ENCODE measurements at places on chromosomes 2 and 18.

DNA sequence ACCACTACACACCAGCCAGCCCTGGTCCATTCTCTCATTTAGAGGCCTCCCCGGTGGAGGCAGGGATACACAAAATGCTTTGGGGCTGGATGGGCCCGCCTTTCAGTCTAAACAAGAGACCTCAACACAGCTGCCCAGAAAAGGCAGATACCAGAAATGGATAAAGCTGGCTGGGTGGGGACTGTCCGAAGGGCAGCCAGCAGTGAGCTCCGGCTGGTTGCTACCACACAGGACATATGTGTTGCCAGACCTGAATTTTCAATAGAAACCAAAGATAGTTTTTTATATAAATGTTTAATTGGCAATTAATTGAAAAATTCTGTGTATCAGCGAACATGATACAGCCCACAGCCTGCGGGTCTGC, 1.4 kb downstream of the GPBAR1 start:
- DNase-seq, result no peak

DNA sequence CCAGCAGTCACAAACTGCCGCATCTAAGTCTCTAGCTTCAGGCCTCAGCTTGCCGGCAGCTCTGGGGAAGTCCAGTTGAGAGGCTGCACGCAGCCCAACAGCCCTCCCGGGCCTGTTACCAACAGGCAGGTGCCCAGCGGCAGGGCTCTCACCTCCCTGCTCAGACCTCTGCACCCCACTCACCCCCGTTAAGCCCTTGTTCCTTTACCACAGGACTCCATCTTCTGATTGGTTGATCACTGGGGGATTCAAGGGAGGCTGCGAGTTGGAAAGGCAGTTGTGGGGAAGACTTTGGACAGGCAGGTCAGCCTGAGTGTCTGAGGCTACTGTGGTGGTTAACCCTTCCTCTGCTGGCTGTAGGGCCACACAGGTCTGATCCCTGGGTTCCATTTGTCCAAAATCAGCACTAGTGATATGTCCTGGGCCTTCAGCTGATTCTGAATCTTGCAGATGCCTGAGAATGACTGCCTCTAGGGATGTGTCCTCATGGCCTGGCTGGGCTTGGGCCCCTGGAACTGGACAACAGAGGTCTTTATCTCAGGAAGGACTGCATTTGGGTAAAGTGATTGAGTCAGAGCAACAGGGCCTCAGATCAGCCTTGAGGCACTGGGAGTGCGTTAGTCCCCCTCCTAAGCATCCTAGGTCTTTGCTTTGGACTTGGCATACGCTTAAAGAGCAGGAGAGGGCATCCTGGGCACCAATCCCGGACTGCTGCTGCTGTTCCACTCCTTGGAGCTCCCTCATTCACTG, 88.4 kb downstream of the APOB start:
- no peak for DNase-seq

- no peak for DNase-seq
Observed at GRCh38 chr2:70468878-70469277, 84.7 kb downstream of the TGFA start.

DNA sequence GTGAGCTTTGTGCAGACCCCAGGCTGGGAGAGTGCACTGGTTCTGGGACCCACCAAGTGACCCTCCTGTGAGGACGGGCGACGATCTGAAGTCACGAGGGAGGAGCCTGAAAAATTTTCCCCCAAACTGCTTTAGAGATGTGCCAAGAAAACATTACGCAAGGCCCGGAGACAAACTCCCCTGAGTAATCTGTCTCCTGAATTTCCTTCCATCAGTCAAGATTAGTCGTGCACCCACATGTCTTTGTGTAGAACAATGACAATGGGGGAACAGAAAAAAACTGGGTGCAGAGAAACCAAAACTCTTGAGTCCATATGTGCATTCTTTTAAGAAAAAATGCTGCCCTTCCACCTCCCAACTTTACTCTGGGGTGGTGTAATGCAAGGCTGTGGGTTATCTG, 12.6 kb upstream of the NCK2 start:
- no peak for DNase-seq

DNA sequence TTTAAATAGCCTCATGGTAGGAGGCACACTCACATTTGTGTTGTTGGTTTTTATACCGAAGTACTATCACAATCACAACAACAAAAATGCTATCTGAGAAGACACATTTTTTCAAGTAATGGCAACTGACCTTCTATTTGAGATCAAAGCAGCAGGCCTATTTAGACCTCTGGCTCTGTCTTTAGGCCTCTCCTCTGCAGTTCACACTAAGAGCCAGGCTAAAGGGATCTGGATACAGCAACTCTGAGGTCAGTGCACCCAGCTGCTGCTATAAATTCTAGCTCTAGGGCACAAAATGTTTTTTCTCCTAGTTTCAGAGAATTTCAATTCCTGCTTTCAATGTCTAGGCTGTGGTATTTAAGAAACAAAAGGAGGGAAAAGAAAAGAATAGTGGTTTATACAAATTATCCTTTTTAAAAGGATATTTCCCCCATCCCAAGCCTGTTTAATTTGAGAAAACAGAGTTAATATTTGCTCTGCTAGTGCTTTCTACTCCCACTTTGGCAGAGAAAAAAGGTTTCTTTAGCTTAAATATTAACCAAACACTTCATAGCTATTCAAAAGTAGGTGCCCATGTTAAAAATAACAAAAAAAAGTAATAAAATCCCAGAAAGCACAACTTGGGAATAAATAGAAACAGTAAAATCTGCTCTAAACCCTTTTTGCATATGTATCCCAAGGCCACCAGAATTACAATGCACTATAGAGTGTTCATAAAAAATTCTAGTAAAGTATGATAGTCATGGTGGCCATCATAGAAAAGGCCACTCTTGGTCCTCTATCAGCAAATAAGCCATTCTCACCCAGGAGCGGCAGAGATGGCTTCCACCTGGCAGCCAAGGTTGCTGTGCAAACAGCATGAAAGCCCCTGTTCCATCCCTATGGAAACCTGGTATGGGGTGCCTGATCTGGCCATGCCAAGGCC, 293.6 kb upstream of the SESTD1 start:
- DNase-seq, result no peak

GRCh38 chr2:58042486-58042970, 4.1 kb upstream of the VRK2 start:
- peak; percentile 73 for DNase-seq

GRCh38 chr2:217981084-217981730, 21.6 kb downstream of the TNS1 start:
- DNase-seq, result no peak

GRCh38 chr2:160660741-160661140, 167.1 kb upstream of the RBMS1 start:
- no peak for DNase-seq

DNA sequence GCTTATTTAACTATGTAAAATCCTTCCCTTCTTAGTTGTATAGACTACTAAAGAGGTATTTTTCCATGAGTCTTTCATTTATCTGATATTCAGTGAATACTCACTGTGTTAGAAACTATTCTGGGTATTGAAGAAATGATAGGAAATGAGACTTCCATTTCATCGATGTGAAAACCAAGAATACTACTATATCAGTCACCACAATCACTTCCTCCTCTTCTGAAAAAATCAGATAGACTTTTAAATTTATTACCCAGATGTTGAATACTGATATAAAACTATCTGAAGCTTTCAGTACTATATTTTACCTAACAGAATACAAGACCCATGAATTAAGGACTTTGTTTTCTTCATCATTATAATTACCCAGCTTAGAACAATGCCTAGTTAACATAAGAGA, 1801.1 kb upstream of the CELF4 start:
- DNase-seq, result no peak

GRCh38 chr2:35858216-35858615, 497.4 kb upstream of the CRIM1 start:
- DNase-seq, result no peak

DNA sequence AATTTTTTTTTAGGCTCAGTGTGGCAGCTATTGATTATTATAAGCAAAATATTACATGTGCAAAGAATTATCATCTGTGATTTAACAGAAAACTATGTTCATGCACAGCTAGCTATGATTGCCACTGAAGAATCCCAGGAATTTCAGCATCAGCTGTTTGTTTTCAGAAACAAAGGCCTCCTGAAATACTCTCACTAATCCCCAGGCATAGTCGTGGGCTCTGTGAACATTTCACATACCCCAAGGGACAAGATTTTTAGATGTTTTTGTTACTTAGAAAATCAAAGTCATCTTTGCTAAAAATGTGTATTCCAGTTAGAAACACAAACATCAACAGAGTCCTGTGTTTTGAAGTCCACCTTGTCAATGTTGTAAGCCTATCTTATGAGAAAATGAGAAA, 156.1 kb downstream of the MYO1B start:
- DNase-seq, result no peak

DNA sequence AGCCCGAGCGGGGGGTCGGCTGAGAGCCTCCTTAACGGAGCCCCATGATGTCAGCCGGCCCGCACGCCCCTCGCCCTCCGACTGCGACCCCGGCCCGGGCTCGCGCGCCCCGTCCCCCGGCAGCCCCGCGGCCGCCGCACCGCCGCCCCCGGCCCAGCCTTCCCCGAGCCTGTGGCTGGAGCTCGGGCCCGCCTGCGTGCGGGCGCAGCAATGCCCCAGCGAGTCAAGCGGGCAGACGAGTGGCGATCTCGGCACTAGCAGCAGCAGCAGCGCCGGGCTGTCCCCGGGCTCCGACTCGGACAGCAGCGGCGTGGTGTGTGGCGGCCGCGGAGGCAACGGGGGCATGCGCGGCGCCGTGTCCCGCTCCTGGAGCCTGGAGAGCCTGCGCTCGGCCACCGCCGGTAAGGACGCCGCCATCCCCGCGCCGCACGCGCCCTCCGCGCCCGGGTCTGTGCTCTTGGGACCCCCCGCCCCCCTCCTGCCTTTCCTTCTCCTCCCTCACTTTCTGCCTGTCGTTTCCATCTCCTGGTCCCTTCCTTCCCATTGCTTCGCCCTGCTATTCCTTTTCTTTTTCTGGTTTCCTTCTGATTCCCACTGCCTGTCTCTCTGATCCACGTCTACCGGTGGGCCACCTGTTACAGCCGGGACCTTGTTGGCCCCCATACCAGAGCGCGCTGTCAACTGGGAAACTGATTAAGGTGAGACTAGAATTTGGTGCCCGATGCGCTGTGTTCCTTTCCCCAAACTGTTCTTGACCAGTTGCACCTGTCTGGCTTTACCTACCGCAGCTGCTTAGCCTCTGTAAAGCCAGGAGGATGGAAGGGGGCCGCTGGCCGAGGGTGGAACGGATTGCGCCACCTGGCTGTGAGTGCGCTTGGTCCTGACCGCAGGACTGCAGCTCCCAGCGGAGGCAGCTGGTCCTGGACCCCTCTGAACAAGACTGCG, 127.4 kb downstream of the ARHGEF4 start:
- DNase-seq, result no peak

DNA sequence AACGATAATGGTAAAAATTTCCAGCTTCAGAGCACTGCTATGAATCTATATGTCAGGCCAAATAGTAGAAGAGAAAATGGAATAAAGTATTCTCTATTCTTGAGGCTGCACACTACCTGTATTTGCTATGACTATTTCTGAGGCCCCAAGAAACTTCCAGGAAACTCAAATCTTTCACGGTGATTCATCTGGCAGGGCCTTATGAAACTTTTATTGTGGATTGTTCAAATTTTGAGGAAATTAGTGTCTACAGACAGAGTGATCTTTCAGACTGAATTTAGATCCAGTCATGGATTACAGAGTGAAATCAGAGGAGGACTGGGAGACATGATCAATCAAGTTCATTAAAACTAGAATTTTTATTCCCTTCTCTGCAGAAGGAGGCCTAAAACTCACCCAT, 4.1 kb upstream of the VSNL1 start:
- DNase-seq, result no peak

GRCh38 chr2:213923543-213923942, 487.3 kb upstream of the VWC2L start:
- no peak for DNase-seq

DNA sequence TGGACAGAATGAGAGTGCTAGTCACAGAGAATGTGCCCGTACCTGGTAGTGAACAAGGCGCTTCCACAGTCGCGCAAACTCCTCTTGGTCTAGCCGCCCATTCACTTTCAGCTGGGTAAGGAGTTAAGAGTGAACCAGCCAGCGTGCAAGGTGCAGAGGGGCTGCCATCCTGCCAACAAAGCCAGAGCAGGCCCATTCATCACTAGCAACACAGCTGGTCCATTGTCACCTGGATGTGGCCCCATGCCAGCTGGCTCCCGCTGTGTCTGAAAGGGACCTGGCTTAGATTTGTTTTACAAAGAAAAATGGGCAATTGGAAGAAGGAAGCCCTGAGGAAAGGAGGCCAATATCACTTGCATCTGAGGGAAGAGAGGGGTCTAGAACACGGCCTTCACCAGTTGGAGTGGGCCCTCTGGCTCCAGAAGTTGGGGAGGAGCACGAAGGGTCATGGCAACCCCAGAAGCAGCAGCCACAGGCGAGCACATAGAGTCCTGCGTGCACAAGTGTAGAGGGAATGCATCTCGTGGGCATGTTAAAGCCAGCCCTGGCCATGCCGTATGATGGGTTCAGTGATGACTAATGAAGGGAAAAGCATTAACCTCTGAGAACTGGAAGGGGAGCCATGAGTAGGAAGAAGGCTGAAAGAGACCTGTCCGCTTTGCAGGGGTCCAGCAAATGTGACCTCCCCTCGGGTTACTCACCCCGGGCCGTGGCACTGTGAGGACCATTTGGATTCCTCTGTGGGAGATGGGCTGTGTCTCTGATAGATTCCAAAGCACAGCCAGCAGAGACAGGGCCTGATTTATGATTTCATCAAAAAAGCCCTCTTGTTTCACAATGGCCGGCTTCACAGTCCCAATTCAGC, 70.6 kb downstream of the CAPN13 start:
- DNase-seq, result no peak

DNA sequence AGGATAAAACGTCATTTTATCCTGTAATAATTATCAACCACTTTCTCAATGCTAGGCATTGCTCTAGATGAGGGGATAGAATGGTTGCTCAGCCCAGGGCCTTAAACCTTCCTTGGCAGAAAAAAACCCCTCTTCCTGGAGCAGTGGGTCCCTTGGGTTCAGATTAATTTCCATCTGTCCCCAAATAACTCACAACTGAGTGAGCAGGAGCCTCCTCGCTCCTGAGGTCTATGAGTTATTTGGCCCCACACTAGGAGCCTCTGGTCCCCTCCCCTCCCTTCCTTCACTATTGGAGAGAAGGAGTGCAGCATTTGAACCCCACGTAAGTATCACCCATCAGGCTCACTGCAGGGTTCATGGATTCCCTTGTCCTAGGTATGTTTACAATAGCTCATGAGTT, 157.5 kb upstream of the FHL2 start:
- no peak for DNase-seq

DNA sequence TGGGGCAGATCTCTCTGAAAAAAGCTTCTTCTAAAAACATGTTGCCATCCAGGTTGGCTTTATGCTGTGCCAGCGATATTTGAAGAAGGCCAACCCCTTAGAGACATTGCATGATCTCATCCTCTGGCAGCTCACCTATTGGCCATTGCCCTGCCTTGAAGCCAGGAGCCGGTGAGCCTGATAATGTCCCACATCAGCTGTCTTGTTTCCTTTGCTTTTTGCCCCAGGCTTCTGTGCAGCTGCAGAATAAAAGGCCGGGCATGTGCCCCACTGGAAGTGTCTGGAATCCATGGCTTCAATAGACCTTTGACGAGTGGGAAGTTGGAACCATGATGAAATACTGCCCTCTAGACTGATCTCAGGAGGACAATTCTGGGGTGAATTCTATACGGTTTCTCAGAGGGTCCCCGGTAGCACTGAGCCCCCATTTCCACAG, 523.5 kb upstream of the ZEB2 start:
- DNase-seq, result no peak
